Stimulated activated CD8-positive, alpha-beta memory T cell treated with anti-CD3 and anti-CD28 coated beads, Interleukin-7, amount 100 ng/mL, for 24 hours (primary cell): ENCODE measurements at places on chromosomes 11 and 22.

GRCh38 chr11:133946541-133947318 is 10.0 kb downstream of the IGSF9B start:
- no peak for DNase-seq

DNA sequence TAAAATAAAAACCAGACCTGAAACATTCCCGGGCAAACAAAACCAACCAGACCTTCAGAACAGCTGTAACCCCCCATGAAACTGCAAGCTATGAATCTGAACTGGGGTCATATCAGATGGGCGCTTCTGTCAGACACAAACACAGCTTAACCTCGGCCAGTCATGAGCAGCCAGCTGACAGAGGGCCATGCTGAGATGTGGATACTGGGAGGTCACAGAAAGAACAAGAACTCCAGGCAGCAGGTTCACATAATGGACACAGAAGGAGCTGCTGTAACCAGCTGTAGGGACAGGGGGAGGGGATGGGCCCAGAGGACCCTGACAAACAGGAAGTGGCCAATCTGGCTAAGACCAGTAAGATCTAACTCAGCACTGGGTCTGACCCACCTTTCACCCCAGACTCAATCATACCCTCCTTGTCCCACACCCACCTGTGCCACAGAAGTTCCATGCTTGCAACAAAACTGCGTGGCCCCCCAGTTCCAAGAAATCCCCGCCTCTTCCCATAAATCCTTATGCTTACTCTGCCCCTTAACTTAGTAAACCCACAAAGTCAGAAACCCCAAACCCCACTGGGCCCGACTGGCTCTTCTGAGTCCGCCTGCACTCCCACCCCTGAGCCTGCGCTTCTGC is 4.0 kb downstream of the APOL4 start:
- no peak for DNase-seq

GRCh38 chr11:29773656-29774264 is 243.1 kb downstream of the KCNA4 start:
- DNase-seq, result no peak

DNA sequence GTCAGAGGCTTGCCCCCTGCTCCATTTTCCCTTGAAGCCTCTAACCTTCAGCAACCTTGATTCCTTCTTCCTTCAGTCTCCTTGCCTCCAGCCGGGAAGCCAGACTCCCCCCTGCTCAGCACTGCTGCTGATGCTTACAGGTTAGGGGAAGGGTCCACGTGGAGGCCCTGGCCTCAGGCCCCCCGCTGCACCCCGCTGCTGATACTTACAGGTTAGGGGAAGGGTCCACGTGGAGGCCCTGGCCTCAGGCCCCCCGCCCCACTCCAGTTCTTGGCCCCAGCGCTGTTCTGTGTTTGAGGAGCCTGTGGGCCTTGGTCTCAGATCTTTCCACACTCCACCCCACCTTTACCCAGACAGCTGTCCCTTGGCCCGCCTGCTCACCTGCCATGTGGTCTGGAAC is 25.6 kb upstream of the PKNOX2 start:
- DNase-seq, result no peak

GRCh38 chr11:31803813-31804311 is 7.3 kb downstream of the PAX6 start:
- DNase-seq, result no peak

- DNase-seq, result no peak
Measured at GRCh38 chr11:105179542-105180278, 40.1 kb upstream of the CARD18 start.

- DNase-seq, result no peak
Measured at GRCh38 chr22:46290843-46291785, 5.6 kb upstream of the GTSE1 start.

GRCh38 chr11:96237766-96238266 is 105.2 kb downstream of the MAML2 start:
- DNase-seq, result no peak

DNA sequence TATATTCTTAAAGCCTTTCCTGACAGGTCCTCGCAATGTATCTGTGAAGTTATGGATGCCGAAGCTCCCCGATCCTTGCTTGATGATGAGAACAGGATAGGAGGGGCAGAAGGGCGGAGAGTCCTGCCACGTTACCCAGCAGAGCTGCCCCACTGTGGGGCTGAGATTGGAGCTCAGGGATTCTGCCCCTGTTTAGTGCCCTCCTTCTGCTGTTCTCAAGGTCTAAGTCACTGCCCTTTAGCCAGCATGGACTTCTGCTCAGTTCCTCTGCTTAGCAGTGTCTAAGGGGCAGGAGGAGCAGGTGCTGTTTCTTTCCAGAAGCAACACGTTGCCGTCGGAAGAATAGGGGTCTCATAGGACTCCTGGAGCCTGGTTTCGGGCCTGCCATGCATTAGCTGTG is 164.2 kb upstream of the B3GAT1 start:
- no peak for DNase-seq

DNA sequence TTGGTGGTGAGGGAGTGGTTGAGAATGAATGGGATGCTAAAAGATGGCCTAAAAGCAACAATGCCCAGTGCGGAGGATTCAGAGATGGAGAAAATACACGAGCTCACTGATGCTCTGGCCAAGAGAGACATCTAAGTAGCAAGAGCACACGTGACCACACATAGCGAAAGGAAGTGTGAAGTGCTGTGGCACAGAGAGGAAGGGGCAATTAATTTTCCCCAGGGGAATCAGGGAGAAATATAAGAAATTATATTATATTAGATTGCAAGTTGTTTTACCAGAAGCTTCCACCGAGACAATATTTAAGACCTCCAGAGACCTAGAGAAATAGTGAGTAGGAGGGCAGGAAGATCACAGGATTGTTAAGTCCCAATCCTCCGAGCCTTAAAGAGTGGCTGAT is 80.6 kb downstream of the RCN1 start:
- DNase-seq, result no peak

DNA sequence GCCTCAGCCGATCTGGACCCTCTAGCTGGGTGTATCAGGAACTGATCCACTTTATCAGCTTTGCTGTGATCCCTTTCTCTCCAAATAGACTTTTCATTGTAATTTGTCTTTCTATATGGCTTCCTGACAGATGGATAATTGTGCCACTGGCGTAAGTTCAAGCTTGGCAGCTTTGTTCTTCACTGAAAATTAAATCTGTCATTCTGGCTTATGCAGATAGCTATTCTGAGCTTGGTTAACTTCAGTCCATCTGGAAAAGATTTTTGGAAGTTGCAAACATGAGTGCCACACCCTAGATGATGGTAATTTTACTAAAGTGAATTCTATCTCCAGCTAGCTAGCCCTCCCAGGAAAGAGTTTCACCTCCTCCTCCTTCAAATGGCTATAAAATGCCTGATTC is 8.1 kb downstream of the OR5A2 start:
- no peak for DNase-seq

DNA sequence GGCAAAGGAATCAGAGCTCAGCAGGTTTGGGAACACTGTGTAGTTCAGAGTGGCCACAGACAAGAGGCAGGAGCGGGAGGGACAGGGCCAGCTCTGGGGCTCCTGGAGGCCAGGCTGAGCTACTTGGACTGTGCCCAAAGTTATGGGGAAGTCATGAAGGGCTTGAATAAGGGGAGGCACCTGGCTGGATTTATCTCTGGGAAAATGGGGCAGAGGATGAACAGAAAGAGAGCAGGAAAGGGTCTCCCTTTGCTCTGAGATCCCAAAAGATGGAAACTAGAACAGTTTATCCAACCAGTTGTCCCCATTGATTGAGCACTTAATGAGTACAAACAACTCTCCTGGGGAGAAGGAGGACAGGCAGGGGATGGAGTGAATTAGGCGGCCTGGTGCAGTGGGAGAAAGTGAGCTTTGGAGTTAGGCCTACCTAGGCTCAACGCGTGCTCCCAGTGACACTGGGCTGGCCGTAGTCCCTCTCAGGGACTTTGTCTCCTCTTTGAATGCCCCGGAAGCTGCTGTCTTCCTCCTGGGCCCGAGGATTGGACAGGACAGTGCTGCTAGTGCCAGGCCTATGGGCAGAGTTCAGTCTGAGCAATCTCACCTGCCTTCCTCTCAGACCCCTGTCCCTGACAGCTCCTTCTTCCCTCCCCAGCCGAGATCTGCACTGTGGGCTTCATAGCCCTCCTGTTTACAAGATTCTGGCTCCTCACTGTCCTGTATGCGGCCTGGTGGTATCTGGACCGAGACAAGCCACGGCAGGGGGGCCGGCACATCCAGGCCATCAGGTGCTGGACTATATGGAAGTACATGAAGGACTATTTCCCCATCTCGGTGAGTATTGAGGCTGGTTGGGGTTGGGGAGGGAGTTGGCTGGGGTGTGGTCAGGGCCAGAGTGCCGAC is 2.0 kb downstream of the MOGAT2 start:
- no peak for DNase-seq

GRCh38 chr22:37604875-37605274 is 3.8 kb upstream of the GGA1 start:
- no peak for DNase-seq

GRCh38 chr11:83374311-83374710 is 88.1 kb upstream of the CCDC90B start:
- DNase-seq, result no peak

GRCh38 chr22:16847271-16847670 is 22.1 kb upstream of the XKR3 start:
- DNase-seq, result no peak

- no peak for DNase-seq
Measured at GRCh38 chr11:44818110-44818509, 91.3 kb downstream of the TSPAN18 start.

DNA sequence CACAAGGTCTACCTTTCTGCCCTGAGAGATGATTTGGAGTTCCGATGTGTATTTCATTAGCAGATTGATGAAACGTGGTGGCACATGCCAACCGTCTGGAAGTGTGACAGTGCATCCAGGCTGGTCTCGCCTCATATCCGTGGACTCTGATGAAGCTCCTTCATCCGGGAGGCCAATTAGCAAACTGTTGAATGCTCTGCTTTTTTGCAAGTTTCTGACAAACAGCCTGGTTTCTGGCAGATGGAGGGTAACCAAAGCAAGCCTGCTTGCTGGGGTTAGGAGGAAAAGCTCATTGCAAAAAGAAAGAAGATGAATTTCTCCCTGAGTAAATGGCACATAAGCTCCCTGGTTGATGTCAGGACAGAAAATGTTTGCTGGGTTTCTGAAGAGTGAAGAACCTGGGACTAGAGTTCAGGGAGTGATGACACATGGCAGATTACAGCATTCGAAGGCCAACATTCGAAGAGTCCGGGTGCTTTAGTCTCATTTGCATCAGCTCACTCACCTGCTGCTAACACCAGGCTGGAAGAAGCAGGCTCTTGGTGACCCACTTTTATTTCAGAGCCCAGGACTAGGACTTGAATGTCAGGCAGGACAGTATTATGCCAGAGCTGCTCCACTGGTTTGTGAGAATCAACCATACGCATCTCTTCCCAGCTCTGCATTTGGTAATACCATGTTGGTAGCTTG is 135.9 kb upstream of the TTC12 start:
- no peak for DNase-seq

- no peak for DNase-seq
Measured at GRCh38 chr22:49208768-49209252, 618.9 kb downstream of the BRD1 start.

GRCh38 chr11:65861533-65862183 is 1.4 kb downstream of the MUS81 start:
- DNase-seq, result no peak

DNA sequence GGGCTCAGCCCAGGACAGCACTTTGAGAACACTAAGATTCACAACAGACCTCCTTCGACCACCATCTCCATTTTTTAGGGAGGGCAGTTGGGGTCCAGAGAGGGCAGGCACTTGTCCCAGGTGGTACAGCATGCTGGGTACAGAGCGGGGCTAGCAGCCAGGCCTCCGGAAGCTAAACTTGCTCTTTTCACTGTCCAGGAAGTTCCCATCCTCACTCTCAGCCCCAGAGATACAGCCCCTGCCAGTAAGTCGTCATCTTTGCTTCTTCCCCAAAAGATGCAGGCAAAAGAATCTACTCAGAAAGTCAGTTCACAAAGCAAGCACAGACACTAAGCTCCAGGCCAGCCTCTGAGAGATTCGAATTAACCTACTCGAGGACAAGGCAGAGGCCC is 6.7 kb upstream of the RAB3IL1 start:
- DNase-seq, result no peak

GRCh38 chr11:68295940-68296339 is 16.5 kb upstream of the LRP5 start:
- no peak for DNase-seq

DNA sequence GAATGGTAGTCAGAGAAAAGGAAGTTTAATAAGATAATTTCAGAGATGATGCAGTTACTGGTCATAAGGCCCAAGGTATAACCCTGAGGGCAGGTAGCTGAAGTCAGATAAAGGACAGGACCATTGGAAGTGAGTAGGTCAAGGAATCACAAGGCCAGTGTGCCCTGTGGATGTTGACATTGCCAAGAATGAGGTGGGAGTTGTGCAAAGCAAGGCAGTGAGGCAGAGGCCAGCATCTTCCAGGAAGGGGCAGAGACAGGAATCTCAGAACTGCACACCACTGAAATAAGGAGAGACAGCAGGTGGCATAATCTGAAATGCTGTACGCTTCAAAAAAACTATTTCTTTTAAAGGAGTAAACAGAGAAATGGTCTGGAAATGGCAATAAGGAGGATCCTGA is 61.4 kb downstream of the ABTB2 start:
- DNase-seq, result no peak

DNA sequence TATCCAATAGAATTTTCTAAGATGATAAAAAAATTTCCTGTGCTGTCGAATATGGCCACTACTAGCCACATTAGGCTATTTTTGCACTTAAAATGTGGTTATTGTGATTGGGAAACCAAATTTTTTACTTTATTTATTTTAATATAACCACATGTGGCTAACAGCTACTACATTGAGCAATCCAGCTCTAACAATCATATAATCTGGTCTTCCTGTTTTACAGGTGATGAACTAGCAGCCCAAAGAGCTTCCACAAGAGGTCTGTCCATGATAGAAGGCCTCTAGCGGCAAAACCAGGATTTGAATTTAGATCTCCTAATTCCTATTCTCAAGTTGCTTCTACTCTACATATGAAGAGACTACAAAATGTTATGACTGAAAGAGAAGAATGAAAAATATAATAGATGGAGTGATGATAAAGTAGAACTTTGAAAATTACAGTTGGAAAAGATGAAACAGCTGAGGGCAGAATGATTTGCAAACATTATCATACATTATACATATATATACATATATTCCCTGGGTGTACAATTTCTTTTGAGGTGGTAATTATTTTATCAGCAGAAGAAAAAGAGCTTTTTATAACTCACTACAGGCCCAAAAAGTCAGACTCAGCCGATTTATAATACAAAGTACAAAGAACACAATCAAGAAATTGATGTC is 363.5 kb upstream of the PITPNB start:
- DNase-seq, result no peak

- DNase-seq, result no peak
Measured at GRCh38 chr11:120550007-120550406, 38.5 kb downstream of the GRIK4 start.

DNA sequence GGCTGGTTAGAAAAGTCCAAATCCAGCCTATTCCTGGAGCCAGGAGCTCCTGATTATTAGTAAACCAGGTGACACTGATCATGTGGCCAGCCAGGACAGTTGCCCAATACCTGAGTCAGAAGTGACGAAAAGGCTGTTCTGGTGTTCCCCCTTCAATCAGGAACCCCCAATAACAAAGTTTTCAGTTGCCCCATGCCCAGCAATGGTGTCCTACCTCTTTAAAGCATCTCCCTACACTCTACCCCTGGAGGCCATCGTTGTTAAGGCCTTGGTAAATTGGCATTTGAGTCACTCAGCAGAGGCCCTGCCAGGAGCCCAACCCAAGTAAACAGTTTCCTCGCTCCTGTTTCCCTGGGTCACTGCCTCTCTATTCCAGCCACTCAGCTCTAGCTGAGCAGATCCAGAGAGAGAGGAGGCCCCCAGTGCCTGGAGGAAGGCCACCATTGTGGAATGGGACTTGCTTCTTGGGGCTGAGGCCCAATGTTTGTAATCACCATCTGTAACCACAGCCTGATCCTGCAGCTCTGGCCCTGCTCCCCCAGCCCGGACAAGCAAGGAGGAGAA is 25.0 kb downstream of the ARHGAP1 start:
- DNase-seq, result no peak
